Thoracic aorta (tissue), 2 donors: ENCODE measurements at places on chromosomes 2 and 18. TPM values are rescaled to one million over a fixed set of nuclear protein-coding genes. Genes with fewer than 3 reads are reported as not detected.

ITSN2 gene
- 121 TPM for total RNA-seq

- peaks cover 4% of the 10 kb centered on the region for H3K4me1 ChIP-seq
- no peaks in the 10 kb centered on the region for H3K36me3 ChIP-seq
- no peak overlapping the region for H3K27ac ChIP-seq
- H3K4me3 ChIP-seq, result no peak overlapping the region
- no peaks in the 10 kb centered on the region for H3K27me3 ChIP-seq
- no peak for DNase-seq
Observed at GRCh38 chr2:159553727-159554126, 62.6 kb downstream of the BAZ2B start.

GRCh38 chr2:156182132-156182531, 150.4 kb downstream of the NR4A2 start:
- H3K36me3 ChIP-seq, result no peaks in the 10 kb centered on the region
- H3K27ac ChIP-seq, result no peak overlapping the region

DNA sequence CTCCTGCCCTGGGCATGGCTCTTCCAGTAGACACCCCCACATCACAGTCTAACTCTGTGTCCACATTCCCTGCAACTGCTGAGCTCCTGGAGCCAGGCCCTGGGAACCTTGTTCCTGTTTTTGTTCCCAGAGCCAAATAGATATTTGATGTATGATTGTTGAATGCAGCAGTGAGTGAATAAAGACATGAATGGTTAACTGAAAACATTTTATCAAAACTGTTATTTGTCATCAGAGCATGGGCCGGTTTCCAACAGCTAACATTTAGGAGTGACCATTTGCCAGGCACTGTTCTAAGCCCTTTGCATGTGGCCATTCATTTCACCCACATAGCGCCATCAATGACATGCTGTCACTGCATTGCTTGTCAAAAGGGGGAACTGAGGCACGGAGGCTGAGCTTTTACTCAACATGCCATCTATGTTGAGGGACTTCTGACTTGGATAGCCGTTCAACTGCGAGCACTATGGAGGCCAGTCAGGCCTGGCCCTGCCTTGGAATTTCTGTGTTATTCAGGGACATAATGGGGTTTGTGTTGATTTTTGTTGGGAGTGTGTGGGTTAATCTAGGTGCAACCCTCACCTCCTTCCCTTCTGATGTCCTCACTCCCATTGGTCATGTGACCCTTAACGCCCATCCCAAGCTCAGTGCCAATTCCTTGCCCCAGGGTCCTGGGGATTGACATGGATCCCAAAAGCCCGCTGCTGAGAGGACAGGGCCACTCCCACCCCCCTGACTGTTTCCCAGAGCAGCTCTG, 12.6 kb downstream of the IL1R1 start:
- H3K4me3 ChIP-seq, result no peak overlapping the region
- peaks cover 31% of the 10 kb centered on the region for H3K36me3 ChIP-seq
- H3K27me3 ChIP-seq, result no peaks in the 10 kb centered on the region
- peaks cover 7% of the 10 kb centered on the region for H3K4me1 ChIP-seq

- no peak for DNase-seq
- no peaks in the 10 kb centered on the region for H3K27me3 ChIP-seq
- H3K4me3 ChIP-seq, result no peak overlapping the region
- H3K4me1 ChIP-seq, result no peaks in the 10 kb centered on the region
Observed at GRCh38 chr18:68830256-68831045, 32.6 kb downstream of the CCDC102B start.

DNA sequence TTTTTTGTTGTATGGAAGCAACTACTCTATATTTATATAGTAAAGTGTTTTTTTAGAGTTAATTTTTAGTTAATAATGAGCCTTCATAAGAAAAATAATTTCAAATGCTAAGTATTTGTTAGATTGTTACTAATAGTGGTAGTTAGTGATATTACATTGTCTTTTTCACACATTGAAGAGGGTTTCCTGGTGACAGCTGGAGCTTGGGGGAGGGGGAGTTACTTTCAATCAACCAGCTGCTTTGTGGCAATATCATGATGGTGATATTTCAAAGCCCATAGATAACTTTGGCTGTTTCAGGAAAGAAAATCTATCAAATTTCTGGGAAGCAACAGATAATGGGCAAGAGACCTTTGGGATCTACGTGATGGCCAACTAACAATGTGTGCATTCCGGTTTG, 4.1 kb downstream of the RHBDD1 start:
- no peak overlapping the region for H3K4me3 ChIP-seq
- H3K4me1 ChIP-seq, result peaks cover 8% of the 10 kb centered on the region
- H3K36me3 ChIP-seq, result no peaks in the 10 kb centered on the region

DNA sequence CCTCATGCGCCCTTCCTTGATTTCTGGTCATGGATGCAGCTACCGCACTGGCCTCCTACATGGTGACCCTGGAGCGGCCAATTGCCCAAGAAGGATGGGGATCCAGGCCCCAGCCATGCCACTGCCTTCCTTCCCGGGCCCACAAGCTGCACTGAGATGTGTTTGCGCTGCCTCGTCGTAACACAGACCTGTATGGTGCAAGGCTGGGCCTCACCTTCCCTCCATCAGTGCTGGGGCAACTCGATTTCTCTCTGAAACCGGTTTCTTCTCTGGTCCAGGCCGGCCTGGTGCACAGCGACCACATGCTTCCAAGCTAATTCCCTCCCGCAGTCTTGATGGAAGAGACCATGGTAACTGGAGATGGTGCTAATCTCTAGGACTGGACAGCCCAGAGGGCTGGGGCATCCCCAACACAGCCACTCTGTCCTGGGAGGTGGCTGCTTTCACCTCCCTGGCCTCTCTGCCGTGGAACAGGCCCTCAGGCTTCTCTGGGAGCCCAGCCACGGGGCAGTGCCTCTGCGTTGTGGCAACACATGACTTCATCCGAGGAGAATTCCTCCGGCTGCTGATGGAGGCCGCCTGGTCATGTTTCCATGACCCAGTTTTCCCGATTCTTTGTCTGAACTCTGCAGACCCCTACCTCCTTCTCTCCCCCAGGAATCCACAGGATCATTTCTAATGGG, 184.2 kb downstream of the GLI2 start:
- H3K27me3 ChIP-seq, result no peaks in the 10 kb centered on the region
- H3K36me3 ChIP-seq, result no peaks in the 10 kb centered on the region
